ENCODE measurements at places on chromosomes 6 and 20.
A peak's percentile ranks its signal among the peaks of the same experiment; 100 is the strongest.

- DNase-seq = peak; percentile 23
Observed at GRCh38 chr6:36691612-36692011, 6.0 kb upstream of the RAB44 start.

DNA sequence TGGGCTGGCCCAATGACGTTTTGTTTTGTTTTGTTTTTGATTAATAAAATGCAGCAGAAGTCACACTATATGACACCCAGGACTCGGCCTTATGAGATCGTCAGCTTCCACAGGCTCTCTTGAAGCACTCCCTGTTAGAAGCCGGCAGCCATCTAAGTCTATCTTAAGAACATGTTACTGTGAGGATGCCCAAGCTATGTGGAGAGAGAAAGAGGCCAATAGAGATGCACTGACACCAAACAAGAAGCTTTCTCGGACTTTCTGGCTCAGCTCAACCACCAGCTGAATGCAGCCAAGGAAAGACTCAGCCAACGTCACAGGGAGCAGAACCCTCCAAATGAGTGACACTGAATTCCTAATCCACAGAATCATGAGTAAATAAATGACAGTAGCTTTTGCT lies 14.0 kb downstream of the SGK1 start:
- no peak for DNase-seq

DNA sequence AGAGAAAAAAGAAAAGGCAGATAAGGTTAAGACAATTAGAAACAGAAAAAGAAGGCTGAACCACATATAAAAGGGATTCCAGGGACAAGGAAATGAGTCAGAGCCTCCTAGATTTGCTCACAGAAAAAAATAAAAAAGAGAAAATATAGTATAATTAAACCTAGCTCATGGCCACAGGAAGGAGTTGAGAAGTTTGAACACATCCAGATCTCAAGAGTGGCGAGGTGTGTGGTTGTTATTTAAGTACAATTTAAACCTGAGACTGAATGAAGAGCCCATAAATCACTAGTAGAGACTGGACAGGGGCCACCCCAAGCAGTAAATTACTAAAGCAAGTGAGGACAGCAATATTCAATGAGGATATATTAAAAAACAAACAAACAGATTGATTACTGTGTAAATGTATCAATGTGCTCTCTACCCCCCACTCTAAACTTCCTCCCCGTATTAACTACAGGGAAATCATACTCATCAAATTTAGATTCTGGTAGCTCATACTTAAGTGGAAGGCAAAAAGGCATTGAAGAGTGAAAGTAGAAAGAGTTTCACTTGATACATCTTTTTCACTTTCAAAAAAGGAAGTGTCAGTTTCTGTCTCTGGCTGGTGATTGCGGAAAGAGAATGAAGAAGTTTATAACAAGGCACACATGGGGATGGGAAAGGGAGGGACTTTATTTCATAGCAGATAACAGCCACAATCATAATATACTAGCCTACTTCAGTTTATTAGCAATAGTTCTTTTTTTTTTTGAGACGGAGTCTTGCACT lies 49.3 kb upstream of the SCAF8 start:
- no peak for DNase-seq

- DNase-seq = no peak
Observed at GRCh38 chr20:53428996-53429395, 164.6 kb downstream of the ZNF217 start.

GRCh38 chr20:8557711-8558110 lies 425.6 kb downstream of the PLCB1 start:
- DNase-seq = no peak

GRCh38 chr20:6735942-6736845 lies 31.3 kb upstream of the BMP2 start:
- no peak for DNase-seq

- DNase-seq = no peak
Observed at GRCh38 chr6:38588631-38589366, 50.9 kb downstream of the BTBD9 start.

GRCh38 chr6:14025160-14025559 lies 92.4 kb upstream of the CD83 start:
- no peak for DNase-seq

DNA sequence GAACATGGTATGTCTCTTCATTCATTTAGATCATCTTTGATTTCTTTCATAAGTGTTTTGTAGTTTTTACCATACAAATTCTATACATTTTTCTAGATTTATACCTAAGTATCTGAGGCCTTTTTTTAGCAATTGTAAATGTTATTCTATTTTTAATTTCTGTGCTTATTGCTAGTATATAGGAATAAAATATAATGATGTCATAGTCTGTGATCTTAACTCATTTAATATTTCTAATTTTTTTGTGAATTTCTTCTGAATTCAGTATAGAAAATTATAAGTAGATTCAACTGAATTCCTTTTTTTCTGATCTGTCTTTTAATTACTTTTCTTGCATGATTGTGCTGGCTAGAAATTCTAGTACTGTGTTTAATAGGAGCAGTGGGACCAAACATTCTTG lies 520.6 kb downstream of the NKAIN2 start:
- DNase-seq = no peak

GRCh38 chr6:125839471-125839870 lies 48.7 kb downstream of the NCOA7 start:
- DNase-seq = no peak

DNA sequence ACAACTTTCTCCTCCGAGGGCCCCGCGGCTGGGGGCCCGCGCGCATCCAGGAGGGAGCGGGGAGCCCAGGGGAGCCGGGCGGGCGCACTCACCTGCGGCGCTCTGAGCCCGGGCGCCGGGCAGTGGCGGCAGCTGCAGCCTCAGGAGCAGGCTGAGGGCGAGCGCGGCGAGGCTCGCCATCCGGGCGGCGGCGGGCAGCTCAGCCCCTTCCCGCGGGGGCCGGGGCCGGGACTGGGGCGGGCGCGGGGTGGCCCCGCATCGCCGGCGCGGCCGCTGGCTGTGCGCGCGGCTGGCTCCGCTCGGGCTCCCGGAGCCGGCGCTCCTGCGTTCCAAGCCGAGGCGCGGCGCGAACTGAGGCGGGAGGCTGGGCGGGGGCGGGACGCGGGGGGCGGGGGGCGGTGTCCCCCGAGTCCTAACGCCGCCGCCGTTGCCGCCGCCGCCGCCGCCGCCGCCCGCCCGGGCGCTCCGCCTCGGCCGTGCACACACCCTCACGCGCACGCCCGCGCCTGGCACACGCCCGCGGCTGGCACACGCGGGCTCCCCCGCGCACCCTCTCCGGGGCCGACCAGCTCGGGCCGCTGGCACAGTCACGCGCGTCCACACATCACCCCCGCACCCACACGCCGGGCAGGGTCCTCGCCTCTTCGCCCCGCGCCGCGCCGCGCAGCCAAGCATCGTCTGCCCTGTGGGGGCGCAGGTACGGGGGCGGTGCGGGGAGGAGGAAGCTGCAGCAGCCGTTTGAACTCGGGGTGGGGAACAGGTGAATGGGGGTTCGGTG lies at the start of gene PTPRT:
PTPRT (minus strand) TSS at position 353 of the 778 bp plus-strand sequence; CDS start at position 180, 173 bp downstream.
- DNase-seq = no peak
